Left ventricle myocardium inferior (tissue), 1 donor: ENCODE measurements at places on chromosomes 4 and X. TPM values are rescaled to one million over a fixed set of nuclear protein-coding genes. Genes with fewer than 3 reads are reported as not detected.

- H3K27ac ChIP-seq, result no peak overlapping the region
- H3K27me3 ChIP-seq, result no peaks in the 10 kb centered on the region
Measured at GRCh38 chrX:100685284-100685996, 41.4 kb downstream of the SRPX2 start.

GRCh38 chr4:182640932-182641331 is 276.3 kb downstream of the DCTD start:
- no peaks in the 10 kb centered on the region for H3K27me3 ChIP-seq
- DNase-seq, result no peak
- no peak overlapping the region for H3K4me3 ChIP-seq
- H3K4me1 ChIP-seq, result peaks cover 20% of the 10 kb centered on the region
- no peak overlapping the region for H3K27ac ChIP-seq

GRCh38 chr4:80198441-80198837 is 1.1 kb downstream of the PRDM8 start:
- peaks cover 37% of the 10 kb centered on the region for H3K4me1 ChIP-seq
- H3K36me3 ChIP-seq, result no peaks in the 10 kb centered on the region
- no peak overlapping the region for H3K27ac ChIP-seq

DNA sequence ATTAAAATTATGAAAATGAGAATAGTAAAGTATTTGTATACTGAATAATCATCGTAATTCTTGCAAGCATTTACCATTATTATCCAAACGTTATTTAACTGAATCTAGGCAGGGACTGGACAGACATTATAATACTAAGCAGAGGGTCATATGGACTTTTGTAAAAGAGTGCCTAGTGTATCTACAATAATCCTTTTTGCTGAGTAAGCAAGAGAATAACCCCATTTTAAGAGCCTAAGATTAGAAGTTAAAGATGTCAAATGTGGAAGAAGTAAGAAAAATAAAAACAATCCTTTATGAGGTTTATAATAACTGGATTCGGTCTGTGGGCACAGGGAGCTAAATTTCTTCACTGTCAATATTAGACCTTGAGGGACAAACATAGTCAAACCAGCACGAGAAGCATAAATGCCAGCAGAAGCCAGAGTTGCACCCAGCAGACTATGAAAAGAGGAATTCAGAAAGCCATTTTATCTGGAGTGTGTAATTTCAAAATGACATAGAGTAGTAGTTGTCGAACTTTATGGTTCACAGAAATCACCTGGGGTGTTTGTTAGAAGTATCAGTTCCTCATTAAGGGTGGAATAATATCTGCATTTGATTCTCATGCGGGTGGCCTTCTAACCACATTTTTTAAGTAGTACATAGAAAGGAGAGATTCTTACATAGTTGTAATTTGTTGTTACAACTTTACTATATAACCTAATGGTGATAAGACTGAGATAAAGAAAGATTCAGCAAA is 39.7 kb upstream of the DCLK2 start:
- no peak overlapping the region for H3K4me3 ChIP-seq
- H3K4me1 ChIP-seq, result no peaks in the 10 kb centered on the region
- DNase-seq, result no peak
- H3K36me3 ChIP-seq, result no peaks in the 10 kb centered on the region
- no peaks in the 10 kb centered on the region for H3K27me3 ChIP-seq

DNA sequence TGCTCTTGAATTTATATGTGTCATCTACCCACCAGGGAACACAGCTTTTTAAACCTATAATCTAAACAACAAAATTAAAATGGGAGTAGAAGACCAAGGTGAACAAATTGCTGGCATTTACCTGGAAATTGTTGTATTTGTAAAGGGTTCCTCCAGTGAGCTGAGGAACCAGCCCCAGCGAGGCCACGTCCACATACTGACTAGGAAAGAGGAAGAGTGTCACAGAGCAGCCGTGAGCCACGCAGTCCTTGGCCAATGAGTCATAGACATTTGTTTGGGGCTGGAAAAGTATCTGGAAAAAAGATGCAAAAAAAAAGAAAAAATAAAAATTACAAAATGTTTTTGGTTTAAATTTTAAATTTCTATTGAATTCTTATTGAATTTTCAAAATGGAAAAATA is 58.7 kb downstream of the METTL14 start:
- H3K27ac ChIP-seq, result peak overlapping the region; percentile 89
- H3K4me3 ChIP-seq, result no peak overlapping the region
- peaks cover 66% of the 10 kb centered on the region for H3K4me1 ChIP-seq

- no peak for DNase-seq
- no peaks in the 10 kb centered on the region for H3K36me3 ChIP-seq
- H3K4me3 ChIP-seq, result no peak overlapping the region
- H3K27me3 ChIP-seq, result no peaks in the 10 kb centered on the region
- H3K4me1 ChIP-seq, result peaks cover 6% of the 10 kb centered on the region
- no peak overlapping the region for H3K27ac ChIP-seq
Measured at GRCh38 chr4:102444752-102445151, 56.4 kb upstream of the NFKB1 start.

GRCh38 chrX:32780109-32780508 is 431.2 kb downstream of the DMD start:
- no peaks in the 10 kb centered on the region for H3K4me1 ChIP-seq
- DNase-seq, result no peak
- H3K36me3 ChIP-seq, result no peaks in the 10 kb centered on the region
- H3K27me3 ChIP-seq, result no peaks in the 10 kb centered on the region
- no peak overlapping the region for H3K27ac ChIP-seq

DNA sequence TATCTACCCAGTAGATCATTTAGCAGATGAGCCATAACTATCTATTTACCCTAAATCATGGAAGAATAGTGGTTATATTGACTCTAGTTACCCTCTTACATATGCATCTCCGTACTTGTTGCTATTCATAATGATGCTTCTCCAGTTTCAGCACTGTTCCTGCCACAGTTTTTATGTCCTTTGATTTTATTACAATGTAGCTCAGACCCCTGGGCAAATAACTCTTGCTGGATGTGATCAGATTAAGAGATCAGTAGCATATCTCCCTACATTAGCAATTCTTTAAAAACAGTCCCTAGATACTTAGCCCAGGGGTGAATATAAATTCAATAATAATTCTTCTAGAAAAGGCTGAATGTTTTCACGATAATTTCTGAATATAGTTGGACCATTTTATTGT is 696.5 kb downstream of the ADGRL3 start:
- H3K36me3 ChIP-seq, result no peaks in the 10 kb centered on the region
- H3K4me3 ChIP-seq, result no peak overlapping the region
- DNase-seq, result no peak
- no peaks in the 10 kb centered on the region for H3K4me1 ChIP-seq
- no peaks in the 10 kb centered on the region for H3K27me3 ChIP-seq
- no peak overlapping the region for H3K27ac ChIP-seq

- H3K27me3 ChIP-seq, result no peaks in the 10 kb centered on the region
- H3K4me3 ChIP-seq, result peak overlapping the region; percentile 78
- peaks cover 16% of the 10 kb centered on the region for H3K4me1 ChIP-seq
- DNase-seq, result no peak
Measured at GRCh38 chrX:101347859-101348451, 587 bp downstream of the TIMM8A start.

DNA sequence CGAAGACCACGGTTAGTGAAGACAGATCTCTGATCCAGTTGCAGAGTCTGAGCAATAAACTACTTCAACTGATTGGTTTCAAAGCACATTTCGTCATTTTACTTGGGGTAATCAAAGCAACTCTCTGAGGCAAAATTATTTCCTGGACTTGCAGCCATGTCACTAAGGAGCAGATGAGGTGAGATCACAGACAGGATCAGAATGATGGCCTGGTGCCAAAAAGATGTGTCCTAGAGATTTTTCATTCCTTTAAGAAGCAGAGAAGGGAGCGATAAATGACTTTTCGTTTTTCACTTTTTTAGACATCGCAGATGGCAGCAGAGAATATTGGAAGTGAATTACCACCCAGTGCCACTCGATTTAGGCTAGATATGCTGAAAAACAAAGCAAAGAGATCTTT is 83.9 kb downstream of the PTTG2 start:
- H3K27ac ChIP-seq, result no peak overlapping the region
- peaks cover 63% of the 10 kb centered on the region for H3K36me3 ChIP-seq
- DNase-seq, result no peak
- no peak overlapping the region for H3K4me3 ChIP-seq

GRCh38 chr4:107857741-107858140 is 33.0 kb downstream of the SGMS2 start:
- H3K27ac ChIP-seq, result peak overlapping the region; percentile 92
- peaks cover 78% of the 10 kb centered on the region for H3K4me1 ChIP-seq
- DNase-seq, result no peak
- H3K27me3 ChIP-seq, result no peaks in the 10 kb centered on the region

DNA sequence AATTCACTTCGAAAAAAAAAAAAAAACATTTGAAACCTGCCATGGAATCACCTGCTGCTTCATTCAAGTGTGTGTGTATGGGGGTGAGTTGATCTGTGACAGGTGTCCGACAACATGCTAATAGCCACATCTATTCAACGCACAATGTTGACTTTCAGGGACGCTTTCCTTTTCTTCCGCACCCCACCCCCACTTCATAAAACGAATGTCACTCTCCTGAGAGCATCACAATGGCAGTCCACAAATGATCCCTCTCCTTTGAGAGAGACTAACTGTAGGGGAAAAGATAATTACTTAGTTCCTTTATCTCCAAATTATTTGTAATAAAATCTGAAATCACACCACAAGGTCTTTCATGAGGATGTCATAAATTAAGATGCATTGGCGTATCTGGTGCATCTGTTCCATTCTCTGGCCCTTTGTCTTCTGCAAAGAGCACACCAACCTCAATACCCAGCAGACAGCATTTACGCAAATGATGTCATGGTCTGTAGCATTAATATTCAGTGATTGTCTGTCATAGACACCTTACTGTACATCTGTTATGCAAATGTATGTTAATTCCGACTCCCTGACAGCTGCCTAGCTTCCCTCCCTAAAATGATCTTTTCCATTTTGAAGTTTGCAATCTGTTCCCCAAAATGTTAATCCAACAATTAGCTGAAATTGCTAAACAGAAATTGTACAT is 640.0 kb upstream of the BOD1L1 start:
- DNase-seq, result no peak
- no peaks in the 10 kb centered on the region for H3K36me3 ChIP-seq
- H3K27ac ChIP-seq, result no peak overlapping the region
- H3K4me3 ChIP-seq, result no peak overlapping the region
- no peaks in the 10 kb centered on the region for H3K27me3 ChIP-seq
- no peaks in the 10 kb centered on the region for H3K4me1 ChIP-seq

DNA sequence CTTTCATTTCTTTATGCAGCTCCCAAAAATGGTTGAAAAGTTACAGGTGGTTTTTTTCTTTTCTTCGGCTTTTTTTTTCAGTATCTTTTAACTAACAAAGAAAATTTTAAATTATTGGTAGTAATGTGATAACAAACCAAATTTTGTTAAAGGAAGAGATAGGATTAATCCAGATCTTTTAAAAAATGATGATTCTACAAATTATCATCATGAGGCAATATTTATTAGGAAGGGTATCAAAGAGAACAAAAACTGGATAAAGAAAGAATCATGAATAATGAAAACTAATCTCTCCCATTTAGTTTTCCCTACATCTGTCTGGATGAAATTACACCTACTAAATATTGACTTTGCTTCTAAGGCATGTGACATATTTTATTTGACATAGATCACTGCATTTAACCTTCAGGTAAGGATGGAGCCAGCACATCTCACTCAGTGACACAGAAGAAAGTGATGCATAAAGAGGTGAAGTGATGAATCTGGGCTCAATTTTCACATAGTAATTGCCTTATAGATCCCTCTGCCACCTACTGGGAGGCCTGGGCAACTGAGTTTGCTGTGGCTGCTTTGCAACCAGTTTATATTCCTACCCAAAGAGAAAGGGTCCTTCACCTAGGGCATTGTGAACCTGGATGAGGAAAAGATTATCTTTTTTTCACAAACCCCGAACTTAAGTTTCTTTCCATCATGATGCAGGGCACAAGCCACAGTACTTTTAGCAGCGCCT is 155.6 kb downstream of the HNRNPD start:
- H3K27ac ChIP-seq, result no peak overlapping the region
- H3K27me3 ChIP-seq, result no peaks in the 10 kb centered on the region
- no peak for DNase-seq
- no peaks in the 10 kb centered on the region for H3K4me1 ChIP-seq
- no peaks in the 10 kb centered on the region for H3K36me3 ChIP-seq

GRCh38 chr4:36244257-36245082 is at the start of gene ARAP2:
Gene ARAP2 (minus strand): TSS chr4:36244514. CDS start chr4:36229486, 15,028 bp downstream.
- H3K36me3 ChIP-seq, result no peaks in the 10 kb centered on the region
- peaks cover 36% of the 10 kb centered on the region for H3K27me3 ChIP-seq

- no peak for DNase-seq
- no peaks in the 10 kb centered on the region for H3K27me3 ChIP-seq
- H3K4me3 ChIP-seq, result no peak overlapping the region
- H3K4me1 ChIP-seq, result no peaks in the 10 kb centered on the region
- H3K27ac ChIP-seq, result no peak overlapping the region
Measured at GRCh38 chrX:12042615-12043014, 95.7 kb upstream of the FRMPD4 start.

GRCh38 chrX:1153940-1154339 is 58.5 kb downstream of the CRLF2 start:
- no peak overlapping the region for H3K27ac ChIP-seq
- no peaks in the 10 kb centered on the region for H3K36me3 ChIP-seq
- H3K4me3 ChIP-seq, result no peak overlapping the region
- no peaks in the 10 kb centered on the region for H3K4me1 ChIP-seq
- no peak for DNase-seq
- H3K27me3 ChIP-seq, result peaks cover 30% of the 10 kb centered on the region

IL1RAPL2 gene
- total RNA-seq, result not detected

AMBN gene
- not detected for total RNA-seq

CXCL6 gene
- not detected for total RNA-seq

MAGEB1 gene
- not detected for total RNA-seq

NRK gene
- total RNA-seq, result 2.7 TPM

CXCL9 gene
- 0.22 TPM for total RNA-seq

CFP gene
- total RNA-seq, result 3.0 TPM

TEX13C gene
- not detected for total RNA-seq

LRCH2 gene
- 1.0 TPM for total RNA-seq

POU4F2 gene
- not detected for total RNA-seq

FRAS1 gene
- 1.4 TPM for total RNA-seq

PNMA5 gene
- total RNA-seq, result not detected
